Nephron progenitor cell (in vitro differentiated cells): ENCODE measurements at places on chromosomes 3 and 15.

DNA sequence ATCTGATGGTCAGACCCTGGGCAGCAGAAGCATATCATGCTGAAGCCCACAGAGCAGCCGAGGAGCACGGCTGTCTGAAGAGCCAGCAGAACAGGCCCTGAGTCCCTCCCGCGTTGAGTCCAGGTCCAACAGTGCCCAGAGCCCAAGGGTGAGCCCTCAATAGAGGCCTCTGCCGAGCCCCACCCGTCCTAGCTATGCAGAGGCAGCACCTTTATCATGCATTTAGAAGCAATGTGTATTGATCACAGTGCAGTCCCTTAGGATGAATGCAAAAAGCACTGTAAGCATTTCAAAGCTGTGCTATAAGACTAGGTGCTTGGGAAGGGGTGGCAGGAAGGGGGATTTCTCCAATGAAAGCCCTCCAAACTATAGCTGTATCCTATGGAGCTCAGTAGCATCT, 208.5 kb downstream of the GABRB3 start:
- no peak for DNase-seq

DNA sequence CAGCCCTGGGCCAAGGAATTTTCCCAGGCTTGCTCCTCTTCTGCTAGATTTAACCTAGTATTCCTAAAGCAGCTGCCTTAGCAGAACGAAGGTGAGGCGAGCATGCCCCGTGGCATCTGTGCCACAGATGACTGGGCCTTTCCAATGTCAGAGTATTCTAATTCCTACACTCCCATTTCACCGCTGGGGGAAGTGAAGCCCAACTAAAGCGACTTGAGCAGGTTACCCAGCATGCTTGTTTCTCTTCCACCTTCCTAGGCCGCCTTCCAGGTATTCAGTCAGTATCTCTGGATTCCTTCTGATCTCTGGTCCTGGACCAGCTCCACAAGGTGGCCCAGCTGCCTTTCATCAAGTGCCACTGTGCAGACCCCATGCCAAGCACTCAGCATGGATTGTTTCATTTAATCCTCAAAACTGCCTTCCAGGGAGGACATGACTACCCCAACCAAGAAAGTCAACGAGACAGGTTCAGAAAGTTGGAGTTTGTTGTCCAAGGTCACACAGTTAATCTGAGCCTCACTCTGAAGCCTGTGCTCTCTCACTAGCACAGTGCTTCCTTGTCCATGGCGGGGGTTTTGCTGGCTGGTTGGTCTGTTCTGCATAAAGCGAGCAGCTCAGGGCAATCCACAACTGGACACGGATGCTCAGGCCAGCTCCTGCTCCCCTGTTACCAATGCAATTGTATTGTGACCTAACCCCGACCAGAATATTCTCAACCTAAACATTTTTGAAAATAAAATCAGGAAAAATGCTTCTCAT, 15.1 kb downstream of the MYO5C start:
- DNase-seq, result no peak

DNA sequence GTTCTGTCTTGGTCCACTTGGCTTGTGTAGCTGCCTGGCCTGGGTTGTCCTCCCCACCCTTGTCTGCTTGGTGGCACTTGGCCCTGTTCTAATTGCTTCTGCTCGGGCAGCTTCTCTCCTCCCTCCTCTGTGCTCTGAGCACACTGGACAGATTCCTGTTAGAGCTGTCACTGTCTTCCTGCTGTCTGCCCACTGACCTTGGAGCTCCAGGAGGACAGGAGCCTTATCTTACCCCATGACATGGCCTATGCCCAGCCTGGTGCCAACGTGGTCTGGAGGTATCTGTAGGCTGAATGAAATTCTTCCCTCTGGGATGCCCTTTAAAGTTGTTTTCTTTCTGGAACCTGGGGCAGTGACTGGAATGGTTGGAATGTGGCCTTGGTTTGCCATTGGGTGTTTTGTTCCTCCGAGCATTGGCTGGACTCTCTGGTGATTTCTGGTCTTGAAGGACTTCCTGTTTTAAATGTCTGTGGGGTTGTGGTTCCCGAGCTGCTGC, 94.1 kb downstream of the FAM43A start:
- no peak for DNase-seq

GRCh38 chr15:65783872-65784271, 8.2 kb downstream of the DENND4A start:
- no peak for DNase-seq

GRCh38 chr3:151268267-151269235, 9.8 kb downstream of the P2RY14 start:
- DNase-seq, result no peak

- no peak for DNase-seq
These were observed 327.5 kb downstream of the RORA start for GRCh38 chr15:60901647-60902046.

DNA sequence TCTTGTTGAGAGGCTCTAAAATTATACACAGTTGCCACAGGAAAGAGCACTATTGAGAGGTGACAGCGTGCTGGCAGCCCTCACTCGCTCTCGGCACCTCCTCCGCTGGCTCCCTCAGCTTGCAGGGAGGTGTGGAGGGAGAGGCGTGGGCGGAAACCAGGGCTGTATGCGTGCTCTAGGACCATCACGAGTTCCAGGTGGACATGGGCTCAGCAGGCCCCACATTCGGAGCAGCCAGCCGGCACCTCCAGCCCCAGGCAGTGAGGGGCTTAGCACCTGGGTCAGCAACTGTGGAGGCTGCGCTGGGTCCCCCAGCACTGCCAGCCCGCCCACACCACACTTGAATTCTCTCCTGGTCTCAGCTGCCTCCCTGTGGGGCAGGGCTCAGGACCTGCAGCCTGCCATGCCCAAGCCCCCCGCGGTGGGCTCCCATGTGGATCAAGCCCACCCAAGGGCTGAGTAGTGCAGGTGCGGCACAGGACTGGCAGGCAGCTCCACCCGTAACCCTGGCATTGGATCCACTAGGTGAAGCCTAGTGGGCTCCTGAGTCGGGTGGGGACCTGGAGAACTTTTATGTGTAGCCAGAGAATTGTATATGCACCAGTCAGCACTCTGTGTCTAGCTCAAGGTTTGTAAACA, 460.6 kb upstream of the ALCAM start:
- no peak for DNase-seq
